ENCODE measurements at places on chromosomes 11 and 22.
A peak's percentile ranks its signal among the peaks of the same experiment; 100 is the strongest.

- no peak for DNase-seq
Observed at GRCh38 chr11:129911298-129911697, 15.9 kb upstream of the NFRKB start.

- no peak for DNase-seq
Observed at GRCh38 chr11:20909995-20910726, 240.8 kb downstream of the NELL1 start.

DNA sequence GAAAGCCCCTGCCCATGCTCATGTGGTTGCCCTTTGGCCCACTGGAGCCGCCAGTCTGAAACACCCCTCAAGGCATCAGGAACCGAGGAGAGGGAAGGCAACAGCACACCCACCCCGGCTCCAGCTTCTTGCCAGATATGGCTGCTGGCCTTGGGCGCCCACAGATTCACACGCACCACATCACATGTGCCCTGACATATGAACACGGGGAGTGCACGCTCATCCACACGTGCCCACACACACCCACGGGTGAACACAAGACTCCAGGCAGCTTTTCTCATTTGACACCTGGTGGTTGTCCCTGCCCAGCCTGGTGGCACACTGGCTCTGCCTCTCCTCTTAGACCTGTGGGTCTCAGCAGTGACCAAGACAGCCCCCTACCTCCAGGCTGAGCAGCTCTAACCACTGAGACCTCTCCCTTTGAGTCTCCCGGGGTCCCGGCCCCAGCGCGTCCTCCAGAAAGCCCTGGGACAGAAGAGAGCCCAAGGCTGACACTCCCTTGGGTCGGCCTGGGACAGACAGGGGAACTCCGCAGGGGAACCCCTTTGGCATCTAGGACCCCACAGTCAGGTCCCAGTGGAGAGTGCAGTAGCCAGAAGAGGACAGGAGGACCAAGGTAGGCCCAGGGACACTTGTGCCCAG lies 2.7 kb upstream of the MAPK12 start:
- no peak for DNase-seq

- DNase-seq, result no peak
Observed at GRCh38 chr11:46006418-46007070, 84.1 kb downstream of the LARGE2 start.

- no peak for DNase-seq
Observed at GRCh38 chr22:21726650-21727049, 8.9 kb downstream of the YPEL1 start.

- DNase-seq, result no peak
Observed at GRCh38 chr11:64750361-64751054, 6.6 kb upstream of the RASGRP2 start.

DNA sequence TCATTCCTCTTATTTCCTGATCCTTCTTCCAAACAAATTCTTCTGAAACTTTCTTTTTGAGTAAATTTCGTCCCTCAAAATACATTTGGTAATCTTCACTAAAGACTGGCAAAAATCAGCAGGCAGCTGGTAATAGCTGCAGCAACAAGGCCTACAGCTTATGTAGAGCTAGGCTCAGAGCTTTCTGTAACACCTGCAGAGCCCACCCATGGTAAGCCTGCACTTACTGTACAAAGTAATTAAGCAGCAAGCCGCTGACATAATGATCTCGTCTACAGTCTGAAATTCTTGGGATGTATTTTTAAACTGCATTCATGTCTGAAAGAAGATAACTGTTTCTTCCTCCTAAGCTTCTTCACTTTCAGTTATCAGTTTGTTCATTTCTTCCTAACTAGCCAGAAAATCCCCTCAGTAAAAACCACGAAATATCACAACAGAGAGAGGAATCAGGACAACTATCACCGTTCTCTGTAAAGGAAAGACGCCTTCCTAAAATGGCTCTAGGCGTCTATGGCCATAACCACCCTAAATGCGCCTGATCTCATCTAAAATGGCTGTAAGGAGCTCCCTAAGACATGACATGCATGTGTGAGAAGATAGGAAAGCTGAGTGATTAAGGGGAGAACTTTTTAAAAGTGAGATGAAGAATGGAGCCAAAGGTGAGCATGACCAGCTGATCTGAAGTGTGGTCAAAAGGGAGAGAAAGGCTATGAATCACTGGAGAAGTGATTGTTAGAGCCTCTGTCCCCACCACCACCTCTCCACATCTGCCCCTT lies 56.2 kb downstream of the DENND5A start:
- DNase-seq, result no peak

- no peak for DNase-seq
Observed at GRCh38 chr11:65516135-65516968, 8.5 kb upstream of the SCYL1 start.

GRCh38 chr11:80462211-80462610 lies 1021.4 kb upstream of the TENM4 start:
- DNase-seq, result no peak

DNA sequence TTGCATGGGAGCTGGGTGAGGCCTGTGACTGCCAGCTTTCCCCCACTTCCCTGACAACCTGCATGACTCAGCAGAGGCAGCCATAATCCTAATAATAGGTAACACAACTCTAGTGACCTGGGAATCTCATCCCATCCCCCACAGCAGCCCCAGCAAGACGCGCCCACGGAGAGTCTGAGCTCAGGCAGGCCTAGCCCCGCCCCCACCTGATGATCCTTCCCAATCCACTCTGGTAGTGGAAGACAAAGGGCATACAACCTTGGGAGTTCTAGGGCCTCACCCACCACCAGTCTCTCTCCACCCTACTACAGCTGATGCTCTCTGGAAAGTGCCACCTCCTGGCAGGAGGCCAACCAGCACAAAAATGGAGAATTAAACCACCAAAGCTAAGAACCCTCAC lies 60.3 kb downstream of the CWF19L2 start:
- DNase-seq, result no peak

- no peak for DNase-seq
Observed at GRCh38 chr11:121544956-121545355, 92.2 kb upstream of the SORL1-AS1 start.

DNA sequence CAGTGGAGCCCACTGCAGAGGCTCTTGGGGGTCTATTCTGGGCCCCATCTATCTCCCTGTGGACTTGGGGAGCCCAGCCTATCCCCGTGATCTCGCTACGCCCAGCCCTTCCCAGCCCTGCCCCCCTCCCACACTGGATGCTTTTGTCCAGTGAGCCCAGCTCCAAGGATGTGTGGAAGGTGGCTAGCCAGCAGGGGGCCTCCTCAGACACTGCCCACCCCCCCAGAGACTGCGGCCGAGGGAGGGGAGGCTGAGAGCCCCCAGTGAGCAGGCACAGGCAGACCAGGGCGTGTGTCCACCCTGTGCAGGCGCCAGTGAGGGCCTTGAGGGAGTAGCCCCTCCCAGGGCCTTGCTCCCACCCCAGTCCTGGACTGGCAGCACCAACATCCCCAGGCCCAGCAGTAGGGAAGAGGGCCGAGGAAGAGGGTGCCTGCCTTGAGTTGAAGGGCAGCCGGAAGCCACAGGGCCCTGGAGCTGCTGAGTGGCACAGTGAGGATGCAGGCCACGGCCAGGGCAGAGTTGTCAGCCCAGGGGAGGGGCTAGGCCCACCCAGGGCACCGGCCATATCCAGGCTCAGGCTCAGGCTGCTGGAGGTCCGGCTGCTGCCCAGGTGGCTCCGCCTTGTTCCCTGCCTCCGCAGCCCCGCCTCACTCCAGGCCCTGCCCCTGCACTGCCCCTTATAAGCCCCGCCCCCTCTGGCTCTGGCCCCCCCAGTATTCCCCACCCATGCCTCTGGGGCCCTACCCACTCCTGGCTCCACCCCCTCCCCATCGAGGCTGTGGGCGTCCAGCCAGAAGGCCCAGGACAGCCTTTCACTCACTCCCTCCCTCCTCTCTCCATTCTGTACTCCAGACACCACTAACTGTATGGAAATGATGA lies 28.0 kb downstream of the MOB2 start:
- no peak for DNase-seq

DNA sequence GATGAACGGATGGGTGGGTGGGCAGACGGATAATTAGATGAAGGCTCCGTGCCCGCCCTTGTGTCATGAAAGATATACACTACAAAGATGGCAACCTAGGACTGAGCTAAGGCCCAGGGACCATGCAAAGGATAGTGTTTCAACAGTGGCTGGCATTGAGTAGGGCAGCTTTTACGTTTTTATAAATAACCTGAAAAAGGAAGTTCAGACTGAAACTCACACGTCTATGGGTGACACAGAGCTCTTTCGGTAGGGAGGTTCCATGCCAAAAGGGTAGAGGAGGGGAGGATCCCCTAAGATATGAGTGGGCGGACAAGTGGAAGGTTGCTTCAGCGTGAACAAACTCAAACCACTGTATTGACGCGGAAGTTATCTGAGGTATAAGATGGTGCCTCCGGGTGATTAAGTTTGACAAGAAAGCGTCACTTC lies 90.5 kb downstream of the UBASH3B start:
- peak; percentile 33 for DNase-seq

GRCh38 chr11:11814614-11815452 lies 26.9 kb upstream of the USP47 start:
- no peak for DNase-seq

- no peak for DNase-seq
Observed at GRCh38 chr11:71450939-71451338, 2.1 kb upstream of the NADSYN1 start.

- DNase-seq, result no peak
Observed at GRCh38 chr11:60566776-60567175, 51.6 kb downstream of the MS4A13 start.

GRCh38 chr11:93000511-93001476 lies 31.3 kb downstream of the MTNR1B start:
- DNase-seq, result no peak

DNA sequence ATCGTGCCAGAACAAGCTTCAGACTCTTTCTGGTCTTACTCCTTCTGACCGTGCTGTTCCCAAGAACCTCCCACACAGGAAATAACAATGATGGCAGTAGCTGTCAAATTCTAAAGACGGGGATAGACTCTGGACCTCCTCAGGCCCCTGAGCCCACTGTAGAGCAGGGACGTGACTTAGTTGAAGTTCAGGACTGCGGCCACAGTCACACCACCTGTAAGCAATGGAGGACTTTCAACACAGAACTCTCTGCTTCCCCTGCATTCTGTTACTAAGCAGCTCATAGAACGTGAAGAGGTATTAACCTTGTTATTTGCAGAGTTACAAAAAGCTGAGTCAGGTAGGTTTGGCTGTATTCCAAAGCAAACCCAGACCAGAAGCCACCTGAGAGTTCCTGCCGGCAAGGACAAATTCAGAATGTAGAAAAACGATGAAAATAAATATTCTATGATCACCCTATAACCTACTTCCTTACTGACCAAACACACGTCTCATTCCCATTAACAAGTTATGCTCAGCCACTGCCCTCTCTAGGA lies 12.7 kb downstream of the TMEM45B start:
- no peak for DNase-seq

- no peak for DNase-seq
Observed at GRCh38 chr11:123641495-123641840, 13.0 kb downstream of the SCN3B start.

DNA sequence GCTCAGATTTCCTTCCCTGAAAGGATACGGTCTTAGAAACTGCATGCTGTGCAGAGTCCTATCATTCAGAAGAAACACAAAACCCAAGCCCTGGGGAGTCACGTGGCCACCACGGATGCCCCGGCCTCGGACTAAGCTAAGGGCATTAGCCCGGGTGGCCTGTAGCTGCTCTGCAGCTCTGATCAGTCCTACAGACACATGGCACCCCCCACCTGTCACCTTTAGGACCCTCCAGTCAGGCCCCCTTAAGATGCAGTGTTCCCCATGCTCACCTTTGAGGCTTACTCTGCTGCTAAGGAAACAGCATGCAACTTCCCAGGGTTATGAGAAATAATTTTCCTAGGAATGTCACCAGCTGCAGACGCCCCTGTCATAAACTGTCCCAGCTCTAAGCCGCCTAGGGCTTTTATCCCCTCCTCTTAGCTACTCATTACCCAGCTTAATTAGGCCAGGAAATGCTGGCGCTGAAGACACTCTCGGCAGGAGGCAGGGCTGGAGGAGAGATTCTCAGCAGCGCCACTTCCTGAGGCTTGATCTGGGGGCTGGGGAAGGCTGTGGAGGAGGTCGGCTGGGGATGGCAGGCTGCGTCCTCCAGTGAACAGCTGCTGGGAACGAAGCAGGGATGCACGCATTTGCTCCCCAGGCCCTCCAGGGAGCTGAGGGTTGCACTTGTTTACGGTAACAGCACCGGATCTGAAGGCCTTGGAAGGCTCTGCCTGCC lies 47.2 kb upstream of the ADA2 start:
- no peak for DNase-seq

DNA sequence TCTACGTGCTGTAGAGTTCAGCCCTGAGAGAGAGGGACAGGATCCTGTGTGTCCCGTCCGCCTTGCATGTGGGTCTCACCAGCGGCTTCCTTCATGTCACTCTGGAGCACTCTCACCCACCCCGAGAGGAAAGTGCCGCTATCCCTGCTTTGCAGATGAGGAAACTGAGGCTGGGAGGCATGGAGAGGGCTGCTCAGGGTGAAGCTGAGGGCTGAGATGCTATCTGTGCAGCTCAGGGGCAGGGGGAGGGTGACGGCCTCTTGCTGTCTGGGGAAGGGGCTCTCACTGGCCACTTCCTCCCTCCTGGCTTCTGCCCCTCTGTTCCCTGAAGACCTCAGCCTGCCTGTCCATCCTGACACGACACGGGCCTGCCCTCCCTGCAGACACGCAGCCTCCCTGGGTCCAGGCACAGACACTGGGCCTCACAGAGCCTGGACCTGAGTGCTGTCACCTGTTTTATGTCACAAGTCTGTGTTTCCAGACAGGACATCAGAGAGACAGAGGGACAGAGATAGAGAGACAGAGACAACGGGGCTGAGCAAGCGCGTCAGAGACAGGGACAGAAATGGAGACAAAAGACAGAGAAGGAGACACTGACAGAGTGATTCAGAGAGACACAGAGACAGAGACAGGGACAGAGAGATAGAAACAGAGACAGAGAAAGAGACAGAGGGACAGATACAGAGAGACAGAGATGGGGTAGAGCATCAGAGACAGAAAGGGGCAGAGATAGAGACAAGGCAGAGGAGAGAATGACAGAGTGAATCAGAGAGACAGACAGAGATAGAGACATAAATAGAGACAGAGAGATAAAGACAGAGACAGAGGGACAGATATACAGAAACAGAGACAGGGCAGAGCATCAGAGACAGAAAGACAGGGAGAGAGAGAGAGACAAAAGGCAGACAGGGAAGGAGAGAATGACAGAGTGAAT lies 53.1 kb downstream of the MCM5 start:
- DNase-seq, result no peak

DNA sequence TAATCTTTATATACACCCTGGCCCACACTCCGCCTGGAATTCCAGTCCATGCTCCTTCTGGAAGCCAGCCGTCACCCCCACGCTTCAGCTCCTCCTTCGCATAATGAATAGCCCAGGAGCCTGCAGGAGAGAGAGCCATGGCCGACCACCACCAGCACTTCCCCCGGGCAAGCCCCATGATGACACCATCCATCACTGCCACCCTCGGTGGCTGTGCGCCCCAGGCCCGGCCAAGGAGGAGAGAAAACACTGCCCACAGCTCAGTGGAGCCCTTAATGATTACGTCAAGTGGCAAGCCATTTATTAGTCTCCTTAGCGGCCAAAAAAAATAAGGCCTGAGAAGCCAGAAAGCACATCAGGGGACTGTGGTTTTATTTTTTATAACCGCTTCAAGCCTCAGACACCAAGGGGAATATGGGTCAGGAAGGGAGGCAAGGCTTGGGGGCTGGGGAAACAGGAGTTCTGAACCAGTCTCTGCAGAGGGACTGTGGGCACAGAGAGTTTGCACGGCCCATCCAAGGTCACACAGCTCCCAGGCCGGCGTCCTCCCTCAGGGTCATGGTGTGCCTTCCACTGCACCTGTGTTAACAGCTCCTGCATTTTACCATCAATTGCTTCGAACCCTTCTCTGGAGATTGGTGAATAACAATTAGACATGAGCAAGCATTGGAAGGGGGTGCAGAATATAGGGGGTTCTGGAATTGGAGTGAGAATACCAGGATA lies 134.3 kb downstream of the MN1 start:
- DNase-seq, result no peak
